ENCODE measurements at places on chromosomes 6 and 20.

DNA sequence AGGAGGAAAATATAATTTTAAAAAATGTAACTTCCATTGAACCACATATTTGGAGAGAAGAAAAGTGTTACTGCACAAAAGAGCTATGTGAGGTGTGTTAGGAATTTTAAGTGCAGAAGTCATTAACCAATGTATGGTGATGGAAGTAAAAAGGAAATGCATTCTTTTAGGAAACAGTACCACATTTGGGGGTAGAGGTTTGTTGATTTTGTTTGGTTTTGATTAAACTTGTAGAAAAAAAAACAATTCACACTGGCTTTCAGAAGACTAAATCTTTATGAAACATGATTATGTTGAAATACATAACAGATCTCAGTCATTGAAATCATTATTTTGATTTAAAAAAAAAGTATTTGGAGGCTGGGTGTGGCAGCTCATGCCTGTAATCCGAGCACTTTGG lies 1287.0 kb upstream of the GJE1 start:
- H3K4me3 ChIP-seq, result no peak overlapping the region
- H3K27ac ChIP-seq, result no peak overlapping the region
- no peaks in the 10 kb centered on the region for H3K36me3 ChIP-seq
- DNase-seq, result no peak
- no peaks in the 10 kb centered on the region for H3K27me3 ChIP-seq

DNA sequence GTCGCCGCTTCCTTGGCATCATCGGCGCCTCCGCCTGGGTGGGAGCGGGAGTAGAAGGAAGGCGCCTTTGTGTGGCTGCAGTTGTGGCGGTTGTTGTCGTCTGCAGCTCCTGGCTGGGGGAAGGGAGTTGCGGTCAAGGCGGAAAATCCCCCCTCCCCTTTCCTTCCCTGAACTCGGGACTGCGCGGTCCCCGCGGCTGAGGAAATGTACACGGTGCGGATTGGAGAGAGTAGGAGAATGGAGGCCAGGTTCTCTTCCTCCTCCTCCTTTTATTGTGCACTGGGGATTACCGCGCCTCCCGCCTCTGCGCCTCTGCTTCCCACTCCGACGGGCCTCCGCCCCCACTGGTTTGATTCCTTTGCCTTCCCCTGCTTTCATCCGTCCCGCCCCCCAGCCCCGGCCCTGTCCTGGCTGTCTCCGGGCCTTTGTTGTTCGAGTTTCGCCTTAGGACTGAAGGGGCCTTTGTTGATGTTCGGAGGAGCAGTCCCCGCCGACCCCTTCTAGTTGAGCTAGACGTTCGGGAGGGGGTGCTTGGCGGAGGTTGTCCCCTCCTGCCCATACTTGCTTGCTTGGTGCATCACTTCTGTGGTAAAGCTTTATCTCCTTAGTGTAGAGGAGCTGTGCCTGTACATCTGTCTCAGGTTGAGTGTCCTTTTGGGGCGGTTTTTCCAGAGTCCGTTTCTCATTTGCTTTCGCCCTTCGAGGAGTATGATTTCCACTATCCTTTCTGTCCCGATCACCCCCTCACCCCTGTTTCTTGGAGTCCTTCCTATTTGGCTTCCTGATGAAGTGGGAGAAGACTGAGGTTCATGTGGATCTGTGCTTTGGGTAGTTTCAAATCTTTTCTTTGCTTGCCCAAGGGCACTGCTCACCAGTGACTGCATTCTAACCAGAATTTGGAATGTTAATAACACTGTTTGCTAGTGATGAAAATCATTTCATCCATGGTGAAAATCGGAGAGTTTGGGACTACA lies 764 bp downstream of the ZNF292 start:
- no peaks in the 10 kb centered on the region for H3K27me3 ChIP-seq
- H3K27ac ChIP-seq, result peak overlapping the region; percentile 87
- DNase-seq, result peak; percentile 67
- H3K4me1 ChIP-seq, result peaks cover 31% of the 10 kb centered on the region
- peak overlapping the region; percentile 82 for H3K4me3 ChIP-seq
- H3K36me3 ChIP-seq, result no peaks in the 10 kb centered on the region

DNA sequence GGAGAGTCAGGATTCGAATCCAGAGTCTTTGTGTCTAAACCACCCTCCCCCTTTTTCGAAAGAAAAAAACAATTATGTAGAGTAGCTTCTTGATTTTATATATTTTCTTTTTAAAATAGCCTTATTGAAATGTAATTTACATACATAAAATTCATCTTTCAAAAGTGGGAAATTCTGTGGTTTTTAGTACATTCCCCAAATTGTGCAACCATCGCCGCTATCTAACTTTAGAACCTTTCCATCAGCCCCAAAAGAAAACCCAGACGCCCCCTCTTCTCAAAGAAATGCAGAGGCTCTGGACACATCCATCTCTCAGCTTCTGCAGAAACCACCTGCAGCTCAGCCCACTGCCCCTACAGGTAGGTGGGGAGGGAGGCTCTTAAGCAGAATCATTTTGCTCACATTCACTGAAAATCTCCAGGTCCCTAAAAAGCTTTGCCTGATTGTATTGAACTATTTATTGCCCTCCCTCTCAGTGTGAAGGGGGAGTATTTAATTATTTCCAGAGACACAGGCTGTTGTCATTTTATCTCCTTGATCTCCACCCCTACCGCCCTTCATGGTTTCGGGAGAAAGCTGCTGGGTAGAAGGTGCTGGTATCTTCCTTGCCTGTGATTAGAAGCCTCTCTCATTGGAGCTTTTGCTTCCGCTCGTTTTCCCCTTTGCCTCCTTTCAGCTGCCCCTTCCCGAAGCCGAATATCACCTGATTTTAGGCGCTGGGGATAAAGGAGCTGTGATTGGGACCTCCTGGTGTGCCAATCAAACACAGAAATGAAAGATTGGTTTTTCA lies 68.7 kb upstream of the KCNG1 start:
- H3K36me3 ChIP-seq, result no peaks in the 10 kb centered on the region
- no peaks in the 10 kb centered on the region for H3K4me1 ChIP-seq
- H3K27me3 ChIP-seq, result peaks cover 81% of the 10 kb centered on the region
- H3K27ac ChIP-seq, result no peak overlapping the region

GRCh38 chr6:98839781-98840361 lies 5.5 kb downstream of the POU3F2 start:
- no peaks in the 10 kb centered on the region for H3K4me1 ChIP-seq
- DNase-seq, result peak; percentile 73
- H3K27me3 ChIP-seq, result peaks cover 96% of the 10 kb centered on the region

- H3K4me1 ChIP-seq, result no peaks in the 10 kb centered on the region
- H3K27ac ChIP-seq, result no peak overlapping the region
- no peaks in the 10 kb centered on the region for H3K27me3 ChIP-seq
These were observed 194.0 kb downstream of the PKHD1 start for GRCh38 chr6:51893366-51893765.

GRCh38 chr6:148932731-148933130 lies 185.9 kb downstream of the UST start:
- no peak overlapping the region for H3K27ac ChIP-seq
- no peak for DNase-seq
- H3K27me3 ChIP-seq, result no peaks in the 10 kb centered on the region
- H3K4me1 ChIP-seq, result peaks cover 24% of the 10 kb centered on the region

DNA sequence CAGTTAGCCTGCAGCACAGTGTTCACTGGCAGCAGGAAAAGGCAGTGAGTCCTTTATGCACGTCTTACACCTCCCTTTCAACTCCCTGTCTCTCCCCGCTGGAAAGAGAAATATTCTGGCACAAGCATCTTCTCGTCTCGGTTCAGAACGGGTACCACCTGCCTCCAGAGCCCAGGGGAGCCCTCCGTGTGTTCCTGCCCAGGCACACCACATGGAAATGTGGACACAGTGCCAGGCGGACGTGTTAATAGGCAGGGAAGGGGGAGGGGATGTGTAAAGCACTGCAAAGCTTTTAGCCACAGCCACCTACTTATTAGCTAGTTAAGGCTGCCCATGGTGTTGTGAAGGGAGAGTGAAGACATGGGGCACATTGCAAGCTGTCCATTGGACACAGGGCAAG lies 219.7 kb downstream of the FARS2 start:
- H3K36me3 ChIP-seq, result no peaks in the 10 kb centered on the region
- H3K4me1 ChIP-seq, result no peaks in the 10 kb centered on the region
- no peaks in the 10 kb centered on the region for H3K27me3 ChIP-seq
- no peak overlapping the region for H3K27ac ChIP-seq
- H3K4me3 ChIP-seq, result peak overlapping the region; percentile 40

DNA sequence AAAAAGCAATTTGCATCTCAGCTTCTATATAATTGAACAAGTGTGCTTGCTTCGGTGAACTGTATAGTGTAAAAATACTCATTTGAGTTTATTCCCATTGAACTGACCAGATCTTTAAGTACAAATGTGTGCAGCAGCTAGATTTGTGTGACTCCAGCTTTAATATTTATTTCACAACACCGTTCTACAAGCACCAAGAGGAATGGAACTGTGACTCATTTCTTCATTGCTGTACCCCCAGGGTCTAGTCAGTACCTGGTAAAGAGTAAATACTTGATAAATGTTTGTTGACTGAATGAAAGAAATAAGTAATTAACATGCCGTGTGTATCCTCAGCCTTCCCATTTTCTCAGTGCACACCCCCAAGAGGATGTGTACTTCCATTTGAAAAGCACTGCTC lies 464.8 kb downstream of the CBLN4 start:
- no peaks in the 10 kb centered on the region for H3K36me3 ChIP-seq
- no peak overlapping the region for H3K4me3 ChIP-seq
- H3K27ac ChIP-seq, result no peak overlapping the region
- no peaks in the 10 kb centered on the region for H3K27me3 ChIP-seq

DNA sequence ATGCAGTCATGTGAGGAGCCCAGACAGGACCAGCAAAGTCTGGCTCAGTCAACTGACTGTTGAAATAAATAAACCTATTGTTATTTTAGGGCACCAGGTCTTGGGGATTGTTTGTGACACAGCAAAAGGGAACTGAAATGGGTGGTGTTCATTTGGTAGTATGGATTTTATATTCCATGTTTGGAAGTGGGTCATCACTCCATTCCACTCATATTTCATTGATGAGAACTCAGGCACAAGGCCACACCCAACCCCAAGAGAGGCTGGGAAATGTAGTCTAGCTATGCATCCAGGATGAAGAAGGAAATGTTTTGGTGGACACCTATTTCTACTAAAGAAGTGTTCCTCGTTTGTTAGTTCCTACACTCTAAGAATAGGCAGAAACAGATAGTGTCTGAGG lies 64.9 kb upstream of the BTBD3 start:
- H3K36me3 ChIP-seq, result no peaks in the 10 kb centered on the region
- no peaks in the 10 kb centered on the region for H3K27me3 ChIP-seq
- peaks cover 33% of the 10 kb centered on the region for H3K4me1 ChIP-seq
- H3K27ac ChIP-seq, result no peak overlapping the region

DNA sequence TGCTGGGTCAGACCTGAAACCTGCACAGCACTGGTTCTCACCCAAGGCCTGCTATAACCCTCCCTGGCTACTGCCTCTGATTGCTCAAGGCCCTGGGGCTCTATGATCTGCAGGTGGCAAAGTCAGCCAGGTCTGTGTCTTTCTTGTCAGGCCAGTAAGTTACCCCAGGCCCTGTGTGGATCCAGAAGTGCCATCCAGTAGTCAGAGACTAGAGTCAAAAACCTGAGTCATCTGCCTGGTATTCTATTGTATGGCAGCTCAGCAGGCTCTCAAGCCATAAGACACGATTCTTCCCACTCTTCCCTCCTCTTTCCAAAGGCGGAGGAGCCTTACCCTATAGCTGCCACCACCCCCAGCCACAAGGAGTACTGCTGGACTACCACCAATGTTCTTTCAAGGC lies 593.0 kb downstream of the FRK start:
- no peaks in the 10 kb centered on the region for H3K27me3 ChIP-seq
- no peak overlapping the region for H3K4me3 ChIP-seq
- no peak overlapping the region for H3K27ac ChIP-seq
- no peak for DNase-seq
- no peaks in the 10 kb centered on the region for H3K36me3 ChIP-seq

DNA sequence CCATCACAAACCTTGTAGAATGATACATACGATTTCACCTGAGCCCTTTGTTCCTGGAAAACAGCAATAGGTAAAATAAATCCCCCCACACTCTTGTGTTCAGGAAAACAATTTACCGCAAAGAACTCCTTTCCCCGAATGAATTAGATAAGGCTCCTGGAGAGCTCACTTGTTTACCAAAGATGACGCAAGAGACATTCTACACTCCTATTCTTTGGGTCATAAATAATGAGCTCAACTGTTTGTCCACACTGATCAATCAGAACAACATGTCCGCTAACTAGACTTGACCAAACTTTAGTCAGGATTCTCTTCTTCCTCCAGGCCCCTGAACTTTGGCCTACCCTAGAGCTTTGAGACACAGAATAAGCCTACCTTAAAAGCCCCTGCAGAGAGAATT lies 271.9 kb upstream of the OPRM1 start:
- DNase-seq, result no peak
- no peaks in the 10 kb centered on the region for H3K27me3 ChIP-seq
- no peaks in the 10 kb centered on the region for H3K36me3 ChIP-seq
- no peak overlapping the region for H3K27ac ChIP-seq
- no peaks in the 10 kb centered on the region for H3K4me1 ChIP-seq

DNA sequence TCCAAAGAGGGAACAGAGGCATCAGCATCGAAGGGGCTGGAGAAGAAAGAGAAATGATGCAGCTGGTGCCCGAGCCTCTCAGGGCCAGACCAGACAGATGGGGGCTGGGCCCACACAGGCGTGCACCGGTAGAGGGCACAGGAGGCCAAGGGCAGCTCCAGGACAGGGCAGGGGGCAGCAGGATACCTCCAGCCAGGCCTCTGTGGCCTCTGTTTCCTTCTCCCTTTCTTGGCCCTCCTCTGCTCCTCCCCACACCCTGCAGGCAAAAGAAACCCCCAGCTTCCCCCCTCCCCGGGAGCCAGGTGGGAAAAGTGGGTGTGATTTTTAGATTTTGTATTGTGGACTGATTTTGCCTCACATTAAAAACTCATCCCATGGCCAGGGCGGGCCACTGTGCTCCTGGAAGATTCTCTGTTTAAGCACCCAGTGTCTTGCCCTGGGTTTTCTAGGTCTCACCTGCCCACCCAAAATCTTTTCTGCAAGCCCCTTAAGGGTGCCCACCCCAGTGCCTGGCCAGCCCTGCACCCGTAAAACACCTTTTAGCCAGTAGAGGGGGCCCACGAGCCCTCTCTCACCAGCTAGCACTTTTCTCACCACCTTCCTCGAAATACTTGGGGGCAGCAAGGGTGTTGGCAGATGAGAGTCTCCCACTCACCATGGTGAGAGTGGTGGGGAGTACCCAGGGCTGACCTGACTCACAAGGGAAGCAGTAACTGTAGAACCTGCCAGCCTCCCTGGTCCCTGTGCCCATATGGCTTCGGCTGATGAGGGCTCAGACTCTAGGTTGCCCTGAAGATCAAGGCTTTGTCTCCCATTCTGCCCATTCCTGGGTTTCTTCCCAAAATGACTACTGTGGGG lies 35.7 kb upstream of the ID1 start:
- H3K4me1 ChIP-seq, result peaks cover 44% of the 10 kb centered on the region
- peak; percentile 83 for DNase-seq
- peaks cover 24% of the 10 kb centered on the region for H3K36me3 ChIP-seq
- H3K27me3 ChIP-seq, result no peaks in the 10 kb centered on the region
- H3K4me3 ChIP-seq, result no peak overlapping the region

- no peak overlapping the region for H3K4me3 ChIP-seq
- no peaks in the 10 kb centered on the region for H3K36me3 ChIP-seq
- no peaks in the 10 kb centered on the region for H3K4me1 ChIP-seq
- no peak overlapping the region for H3K27ac ChIP-seq
- DNase-seq, result no peak
These were observed 136.2 kb downstream of the JARID2 start for GRCh38 chr6:15382089-15382488.

Data from osteoblast (primary cell).